ENCODE measurements at places on chromosomes 2 and 18.

DNA sequence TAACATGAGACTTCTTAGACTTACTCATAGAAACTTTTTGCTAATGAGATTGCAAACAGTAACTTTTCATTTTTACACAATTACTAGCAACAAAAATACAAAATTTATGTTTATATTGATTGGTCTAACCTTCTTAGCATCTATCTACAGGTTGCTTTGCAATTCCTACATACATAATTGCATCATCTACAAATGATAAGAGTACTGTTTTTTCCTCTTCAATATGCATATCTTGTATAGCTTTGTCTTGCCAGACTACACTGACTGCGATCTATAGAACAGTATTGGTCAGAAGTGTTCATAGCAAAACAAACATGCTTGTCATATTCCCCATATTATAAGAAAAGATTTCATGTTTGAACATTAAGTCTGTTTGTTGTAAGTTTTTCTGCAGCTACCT, 87.9 kb downstream of the ATAD2B start:
- DNase-seq: no peak

- no peak for DNase-seq
Observed at GRCh38 chr2:96870626-96871255, 861 bp upstream of the SEMA4C start.

DNA sequence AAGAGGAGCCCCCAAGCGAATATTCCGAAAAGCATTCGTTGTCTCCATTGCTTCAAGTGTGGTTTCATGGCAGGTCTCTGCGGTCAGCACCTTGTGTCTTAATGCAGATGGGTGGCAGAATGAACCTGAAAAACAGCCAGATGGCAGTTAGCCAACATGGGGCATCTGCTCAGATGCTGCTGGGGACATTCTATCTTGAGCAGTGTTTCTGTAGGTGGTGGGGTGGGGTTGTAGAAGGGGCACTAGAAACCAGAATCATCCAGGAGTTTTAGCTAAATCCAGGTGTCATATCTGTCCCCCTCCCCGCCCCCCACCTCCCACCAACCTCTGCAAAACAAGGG, 42.1 kb downstream of the ST6GAL2 start:
- no peak for DNase-seq

DNA sequence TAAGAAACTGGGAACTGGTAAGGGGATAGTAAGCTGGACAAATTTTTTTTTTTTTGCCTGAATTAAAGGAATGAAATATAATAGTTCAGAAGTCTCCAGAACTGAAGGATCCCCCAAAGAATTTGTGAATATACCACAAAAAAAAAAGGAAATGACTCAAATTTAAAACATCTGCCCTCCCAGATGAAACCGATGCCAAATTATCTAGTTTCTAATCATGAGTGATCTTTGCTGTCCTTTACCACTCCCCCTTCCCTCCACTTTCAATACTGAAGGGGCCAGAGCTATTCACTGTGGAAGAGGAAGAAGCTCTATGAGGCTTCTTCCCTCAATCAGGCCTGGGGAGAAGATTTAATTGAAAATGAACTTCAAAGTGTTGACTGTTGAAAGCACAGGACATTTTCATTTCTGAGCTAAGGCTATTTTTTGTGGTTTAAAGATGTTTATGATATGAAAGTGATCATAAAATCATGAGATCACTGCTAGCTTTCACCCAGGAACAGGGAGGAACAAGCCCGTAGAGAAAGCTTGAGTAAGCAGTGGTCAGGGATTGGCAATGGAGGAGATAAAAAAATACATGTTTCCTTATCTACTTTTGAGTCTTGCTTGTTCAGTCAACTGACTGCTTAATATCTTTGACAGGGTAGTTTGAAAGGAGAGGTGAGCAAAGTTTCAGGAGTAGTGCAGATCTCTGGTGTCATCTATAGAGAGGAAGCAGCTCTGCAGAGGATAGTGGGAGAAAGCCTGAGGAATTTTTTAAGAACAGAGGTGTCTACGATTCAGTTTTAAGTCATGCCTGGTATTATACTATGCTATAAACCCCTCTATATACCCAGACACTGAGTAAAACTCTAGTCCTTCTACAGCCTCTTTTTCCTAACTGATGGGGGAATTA, 409.5 kb upstream of the FIGN start:
- DNase-seq: no peak

- DNase-seq: peak; percentile 50
Observed at GRCh38 chr2:74199871-74200305, 1.5 kb downstream of the MTHFD2 start.

- DNase-seq: no peak
Observed at GRCh38 chr2:158544998-158545397, 88.2 kb downstream of the PKP4 start.

GRCh38 chr2:227164763-227165291, 403 bp downstream of the COL4A3 start:
- no peak for DNase-seq

GRCh38 chr2:74439803-74440377, 1.8 kb downstream of the RTKN start:
- DNase-seq: no peak

DNA sequence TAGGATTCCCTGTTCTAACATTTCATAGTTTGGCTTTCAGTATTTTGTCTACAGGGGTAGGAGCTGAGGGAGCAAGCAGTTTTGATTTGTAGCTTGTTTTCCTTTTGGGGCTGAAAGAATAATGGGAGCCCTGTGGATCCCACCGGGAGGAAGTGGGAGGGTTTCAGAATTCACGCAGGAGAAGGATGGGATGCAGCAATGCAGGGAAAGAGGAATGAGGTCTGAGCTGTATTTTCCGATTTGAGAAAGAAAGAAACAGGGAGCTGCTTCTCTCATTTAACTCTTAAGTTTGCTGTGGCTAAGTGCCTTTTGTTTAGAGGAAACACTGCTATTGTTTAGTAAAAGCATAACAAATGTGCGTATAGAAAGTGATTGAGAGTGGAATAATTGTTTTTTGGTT, 141.0 kb downstream of the ADCYAP1 start:
- no peak for DNase-seq

DNA sequence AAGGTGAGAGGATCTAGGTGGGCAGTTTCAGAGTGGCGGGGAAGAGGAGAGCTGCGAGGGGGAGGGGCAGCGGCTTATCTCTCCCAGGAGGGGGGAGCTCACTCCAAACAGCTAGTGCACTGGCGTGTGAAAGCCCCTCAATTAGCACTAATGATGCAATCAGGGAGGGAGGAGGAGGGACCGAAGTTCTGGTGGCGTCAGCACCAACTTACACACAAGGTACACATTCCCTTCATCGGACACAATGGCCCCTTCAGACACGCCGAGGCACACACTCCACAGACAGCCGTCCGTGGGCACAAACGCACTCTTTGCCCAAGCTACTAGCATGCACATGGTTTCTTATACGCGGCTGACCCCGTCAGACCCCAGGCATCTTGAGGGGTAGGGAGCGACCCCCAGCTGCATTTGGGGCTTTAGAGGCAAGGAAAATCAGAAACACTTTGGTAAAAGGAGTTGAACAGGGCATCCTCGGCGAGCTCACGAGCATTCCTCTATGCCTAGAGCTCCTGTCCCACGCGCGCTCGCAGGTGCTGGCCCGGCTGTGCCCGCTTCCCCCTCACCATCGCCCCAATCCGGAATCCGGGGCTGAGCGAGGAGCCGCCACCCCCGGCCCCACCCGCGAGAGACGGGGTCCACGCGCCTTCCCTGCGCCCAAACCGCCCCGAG, 868 bp upstream of the PKDCC start:
- DNase-seq: no peak

DNA sequence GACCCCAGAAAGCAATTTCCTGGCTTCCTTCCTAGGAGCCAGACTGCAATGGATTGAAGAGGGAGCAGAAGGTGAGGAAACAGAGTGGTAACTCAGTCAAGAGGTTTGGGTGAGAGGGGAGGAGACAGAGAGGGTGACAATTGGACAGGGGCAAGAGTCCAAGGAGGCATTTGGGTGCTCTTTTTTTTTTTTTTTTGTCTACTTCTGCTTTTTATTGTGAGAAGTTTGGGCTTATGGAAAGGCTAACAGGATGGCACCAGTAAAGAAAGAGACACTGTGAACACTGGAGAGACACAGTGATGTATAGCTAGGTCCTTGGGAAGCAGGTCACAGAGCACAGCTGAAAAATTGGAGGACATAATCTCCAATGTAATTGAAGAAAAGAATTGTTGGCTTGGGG, 25.0 kb downstream of the CYBRD1 start:
- no peak for DNase-seq

DNA sequence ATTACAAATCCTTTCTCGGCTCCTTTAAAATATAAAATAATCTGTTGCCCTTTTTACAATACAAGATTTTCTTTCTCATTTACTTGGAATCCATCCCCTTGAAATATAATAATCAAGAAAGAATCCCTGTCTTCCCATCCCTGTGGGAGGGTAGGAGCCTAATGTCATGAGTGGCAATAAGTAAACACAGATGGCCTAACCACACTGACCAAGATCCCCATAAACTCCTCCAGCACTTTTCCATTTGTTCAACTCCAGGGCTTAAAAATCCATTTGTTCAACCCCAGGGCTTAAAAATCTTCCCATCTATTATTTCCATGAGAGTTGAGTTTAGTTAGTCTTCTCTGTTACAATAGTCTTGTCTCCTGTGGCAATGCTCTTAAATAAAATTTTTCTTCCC, 297.6 kb downstream of the CDH7 start:
- DNase-seq: no peak

GRCh38 chr2:228103379-228103778, 78.1 kb downstream of the SPHKAP start:
- no peak for DNase-seq

GRCh38 chr2:47069628-47070154, 85.4 kb downstream of the STPG4 start:
- DNase-seq: no peak

GRCh38 chr2:128372621-128373341, 54.1 kb upstream of the HS6ST1 start:
- DNase-seq: no peak

DNA sequence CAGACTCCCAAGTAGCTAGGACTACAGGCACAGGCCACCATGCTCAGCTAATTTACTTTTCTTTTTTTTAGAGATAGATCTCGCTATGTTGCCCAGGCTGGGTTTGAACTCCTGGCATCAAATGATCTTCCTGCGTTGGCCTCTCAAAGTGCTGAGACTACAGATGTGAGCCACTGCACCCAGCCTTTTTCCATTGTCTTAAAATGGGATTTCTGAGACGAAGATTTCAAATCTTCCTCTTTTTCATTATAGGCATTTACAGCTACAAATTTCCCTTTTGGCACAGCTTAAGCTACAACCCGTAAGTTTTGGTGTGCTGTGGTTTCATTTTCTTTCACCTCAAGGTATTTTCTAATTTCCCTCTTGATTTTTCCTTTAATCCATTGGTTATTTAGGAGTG, 8.6 kb downstream of the GNLY start:
- DNase-seq: no peak

DNA sequence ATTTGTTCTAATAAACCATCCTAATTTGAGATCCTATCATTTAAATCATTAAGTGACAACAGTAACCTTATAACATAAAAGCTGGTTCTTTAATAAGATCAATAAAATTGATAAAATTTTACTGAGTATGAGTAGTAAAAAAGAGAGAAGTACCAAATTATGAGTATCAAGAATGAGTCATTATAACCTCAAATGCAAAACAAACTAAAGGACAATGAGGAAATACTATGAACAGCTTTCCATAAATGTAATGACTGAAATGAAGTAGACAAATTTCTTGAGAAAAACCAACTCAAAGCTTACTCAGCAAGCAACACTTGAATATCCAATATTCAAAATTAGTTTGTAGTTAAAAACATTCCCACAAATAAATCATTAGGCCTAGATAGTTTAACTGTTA, 433.0 kb downstream of the ZEB2 start:
- no peak for DNase-seq

GRCh38 chr18:55555395-55556027, 32.5 kb downstream of the TCF4 start:
- DNase-seq: no peak

DNA sequence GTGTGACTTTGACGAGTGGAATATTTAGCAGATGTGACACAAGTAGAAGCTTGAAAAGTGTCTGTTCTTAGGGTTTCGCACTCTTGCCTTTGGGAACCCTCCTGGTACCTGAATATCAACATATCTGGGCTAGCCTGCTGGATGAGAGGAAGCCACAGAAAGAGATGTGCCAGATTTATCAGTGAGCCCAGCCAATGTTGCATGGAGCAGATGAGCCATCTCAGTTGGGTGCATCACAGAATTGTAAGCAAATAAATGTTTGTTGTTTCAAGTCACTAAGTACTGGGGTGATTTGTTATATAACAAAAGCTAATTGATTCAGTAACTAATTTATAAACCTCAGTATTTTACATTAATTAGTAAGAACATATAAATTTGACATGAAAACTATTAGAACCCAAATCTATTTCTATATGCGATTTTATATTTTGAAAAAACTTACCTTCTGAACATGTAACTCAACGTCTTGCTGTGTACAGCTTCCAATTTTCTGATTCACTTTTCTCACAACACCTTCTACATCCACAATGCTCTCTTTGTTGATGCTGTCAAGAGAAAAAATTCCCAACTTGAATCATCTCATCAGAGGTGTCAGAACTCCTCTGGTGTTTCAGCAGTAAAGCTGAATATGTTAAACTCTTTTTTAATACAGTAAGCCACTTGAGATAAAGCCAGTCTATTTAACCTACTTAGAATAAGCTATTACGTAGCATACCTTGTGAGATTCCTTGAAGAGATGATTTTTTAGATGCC, 42.3 kb downstream of the DARS1 start:
- no peak for DNase-seq

DNA sequence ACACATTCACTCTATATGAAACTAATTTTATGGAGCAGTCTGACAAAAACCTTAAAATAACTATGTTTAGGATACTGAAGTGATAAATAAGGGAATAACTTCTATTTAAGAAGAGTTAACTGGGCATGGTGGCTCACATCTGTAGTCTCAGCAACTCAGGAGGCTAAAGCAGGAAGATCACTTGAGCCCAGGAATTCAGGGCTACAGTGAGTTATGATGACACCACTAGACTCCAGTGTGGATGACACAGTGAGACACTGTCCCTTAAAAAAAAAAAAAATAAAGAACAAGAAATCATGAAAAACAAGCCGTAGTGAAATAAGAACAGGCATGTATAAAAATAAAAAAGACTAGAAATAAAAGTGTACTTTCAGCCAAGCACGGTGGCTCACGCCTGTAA, 82.0 kb downstream of the THADA start:
- DNase-seq: no peak

DNA sequence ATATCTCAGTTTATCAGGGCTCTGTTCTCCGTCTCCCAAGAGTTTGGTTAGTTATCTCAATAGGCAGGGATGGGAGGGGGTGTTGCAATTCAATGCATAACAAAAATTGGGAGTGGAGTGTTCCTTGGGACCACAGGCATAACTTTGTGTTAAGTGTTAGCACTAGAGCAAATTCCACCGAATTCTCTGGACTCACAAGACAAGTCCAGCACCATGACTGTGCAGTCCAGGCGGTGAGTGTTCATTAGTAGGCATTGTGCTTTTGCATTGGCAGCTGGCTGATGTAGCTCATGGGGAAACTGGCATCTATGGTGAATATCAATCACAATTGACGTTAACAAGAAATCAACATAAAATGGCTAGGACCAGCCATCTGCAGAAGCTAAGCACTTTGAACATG, 79.0 kb upstream of the CABLES1 start:
- DNase-seq: no peak

- no peak for DNase-seq
Observed at GRCh38 chr2:50858156-50858555, 173.8 kb downstream of the NRXN1 start.

- DNase-seq: no peak
Observed at GRCh38 chr2:101418460-101419095, 31.3 kb upstream of the CREG2 start.

GRCh38 chr2:155190342-155190741, 491.8 kb downstream of the KCNJ3 start:
- no peak for DNase-seq

All from stimulated activated CD4-positive, alpha-beta T cell treated with anti-CD3 and anti-CD28 coated beads, Interleukin-12 subunit alpha, Interleukin-12 subunit beta, amount 100 ng/mL, for 48 hours (primary cell).